Stimulated activated CD8-positive, alpha-beta memory T cell treated with anti-CD3 and anti-CD28 coated beads, Interleukin-15, amount 100 ng/mL, for 24 hours (primary cell): ENCODE measurements at places on chromosomes 3 and 15.

GRCh38 chr3:138479438-138479863 lies 45.0 kb downstream of the ESYT3 start:
- no peak for DNase-seq

GRCh38 chr3:256501-256900 lies 59.9 kb downstream of the CHL1 start:
- no peak for DNase-seq

GRCh38 chr15:89137926-89138325 lies 49.7 kb downstream of the ABHD2 start:
- no peak for DNase-seq

- DNase-seq: no peak
Measured at GRCh38 chr3:37785736-37786135, 75.9 kb upstream of the CTDSPL start.

GRCh38 chr3:16455966-16456365 lies 57.5 kb downstream of the RFTN1 start:
- DNase-seq: no peak

DNA sequence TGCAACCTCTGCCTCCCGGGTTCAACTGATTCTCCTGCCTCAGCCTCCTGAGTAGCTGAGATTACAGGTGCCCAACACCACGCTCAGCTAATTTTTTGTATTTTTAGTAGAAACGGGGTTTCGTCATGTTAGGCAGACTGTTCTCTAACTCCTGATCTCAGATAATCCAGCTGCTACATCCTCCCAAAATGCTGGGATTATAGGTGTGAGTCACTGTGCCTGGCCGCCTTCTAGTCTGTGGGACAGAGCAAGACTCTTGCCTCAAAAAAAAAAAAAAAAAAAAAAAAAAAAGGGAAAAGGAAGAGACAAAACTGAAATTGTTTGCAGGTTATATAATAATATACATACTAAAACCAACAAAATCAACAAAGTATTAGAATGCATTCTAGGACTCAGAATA lies 215.2 kb downstream of the PCCB start:
- DNase-seq: no peak

DNA sequence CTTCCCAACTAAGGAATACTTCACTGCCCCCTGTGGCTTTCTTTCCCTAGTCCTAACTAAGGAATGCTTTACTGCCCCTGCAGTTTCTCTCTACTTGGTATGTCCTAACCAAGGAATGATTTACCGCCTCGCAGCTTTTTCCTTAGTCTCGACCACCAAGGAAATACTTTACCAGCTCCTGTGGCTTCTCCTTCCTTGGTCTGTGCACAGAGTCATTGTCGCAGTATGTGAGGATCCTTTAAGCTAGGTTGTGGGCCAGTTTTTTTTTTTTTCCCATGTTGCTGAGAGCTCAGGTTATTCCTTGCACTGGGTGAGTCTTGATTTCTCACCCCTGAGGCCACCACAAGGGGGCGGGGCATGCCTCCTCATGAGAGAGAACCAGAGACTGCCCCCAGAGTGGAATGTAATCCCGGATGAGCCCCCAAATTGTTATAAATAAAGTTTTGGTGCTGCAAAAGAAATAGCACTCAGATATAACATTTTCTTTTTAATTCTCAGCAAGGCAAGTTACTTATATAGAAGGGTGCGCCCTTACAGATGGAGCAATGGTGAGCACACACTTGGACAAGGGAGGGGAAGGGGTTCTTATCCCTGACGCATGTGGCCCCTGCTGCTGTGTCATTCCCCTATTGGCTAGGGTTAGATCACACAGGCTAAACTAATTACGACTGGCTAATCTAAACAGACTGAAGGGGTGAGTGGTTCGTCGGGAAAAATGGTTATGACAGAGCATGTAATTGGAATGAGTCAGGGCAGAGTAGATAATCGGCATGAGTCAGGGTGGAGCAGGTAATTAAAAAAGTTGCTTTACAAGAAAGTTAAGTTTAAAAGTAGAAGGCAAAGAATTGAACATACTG lies 27.0 kb downstream of the NDUFB4 start:
- no peak for DNase-seq

GRCh38 chr3:6862880-6863195 lies 1.9 kb downstream of the GRM7 start:
- DNase-seq: no peak

DNA sequence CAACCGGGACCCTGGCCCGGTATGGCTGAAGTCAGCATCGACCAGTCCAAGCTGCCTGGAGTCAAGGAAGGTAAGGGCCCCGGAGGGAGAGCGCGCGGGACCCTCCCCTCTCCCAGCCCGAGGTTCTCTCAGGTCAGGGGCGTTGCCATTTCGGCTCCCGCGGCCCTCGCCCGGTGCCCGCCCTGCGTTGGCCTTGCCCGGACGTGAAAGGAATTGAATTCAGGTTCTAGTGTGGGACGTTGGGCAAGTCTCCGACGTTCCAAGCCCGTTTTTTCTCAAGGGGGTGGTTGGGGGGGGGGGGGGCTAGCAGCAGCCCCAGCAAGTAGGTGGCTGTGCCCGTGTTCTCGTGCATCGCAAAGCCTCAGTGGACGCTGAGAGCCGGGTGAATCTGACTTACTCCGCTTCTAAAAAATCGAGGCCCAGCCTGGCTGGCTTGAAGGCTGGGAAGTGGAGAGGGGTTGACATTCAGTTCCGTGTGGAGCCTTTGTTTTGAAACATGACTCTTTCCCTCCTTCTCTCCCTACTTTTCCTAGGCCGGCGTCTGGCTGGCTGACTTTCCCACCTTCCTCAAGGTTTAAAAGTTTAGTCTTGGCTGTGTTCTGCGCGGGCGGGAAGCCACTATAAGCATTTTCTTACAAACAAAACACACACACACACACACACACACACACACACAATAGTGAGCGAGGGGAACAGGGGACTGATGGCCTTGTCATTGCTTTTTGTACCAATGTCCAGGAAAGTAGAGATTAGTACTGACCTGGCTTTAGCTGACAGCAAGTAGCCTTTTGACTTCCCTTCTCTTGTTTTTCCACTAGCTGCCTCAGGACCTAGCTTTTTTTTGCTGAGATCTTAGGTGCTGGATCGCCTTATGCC lies at the start of gene UTS2B:
Gene UTS2B (minus strand): TSS at position 873 of the 876 bp plus-strand sequence. CDS start 48,337 bp downstream, outside the sequence.
- DNase-seq: no peak

DNA sequence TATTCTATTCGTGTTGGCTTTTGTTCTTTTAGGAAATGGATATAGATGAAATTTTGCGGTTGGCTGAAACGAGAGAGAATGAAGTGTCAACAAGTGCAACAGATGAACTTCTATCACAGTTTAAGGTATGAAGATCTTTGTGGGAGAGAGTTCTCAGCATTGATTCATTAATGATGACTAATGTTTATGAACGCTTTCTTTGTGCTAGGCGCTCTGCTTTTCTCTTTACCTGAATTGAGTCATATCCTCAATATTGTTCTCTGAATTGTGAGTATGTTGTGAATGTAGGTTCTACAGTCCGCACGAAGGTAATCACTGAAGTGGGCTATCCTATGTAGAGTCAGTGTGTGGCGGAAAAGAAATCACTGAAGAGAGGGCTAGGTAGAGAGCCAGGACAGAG lies 81.2 kb downstream of the CHD2 start:
- no peak for DNase-seq

GRCh38 chr15:84949845-84950569 lies 31.6 kb upstream of the PDE8A start:
- DNase-seq: no peak

DNA sequence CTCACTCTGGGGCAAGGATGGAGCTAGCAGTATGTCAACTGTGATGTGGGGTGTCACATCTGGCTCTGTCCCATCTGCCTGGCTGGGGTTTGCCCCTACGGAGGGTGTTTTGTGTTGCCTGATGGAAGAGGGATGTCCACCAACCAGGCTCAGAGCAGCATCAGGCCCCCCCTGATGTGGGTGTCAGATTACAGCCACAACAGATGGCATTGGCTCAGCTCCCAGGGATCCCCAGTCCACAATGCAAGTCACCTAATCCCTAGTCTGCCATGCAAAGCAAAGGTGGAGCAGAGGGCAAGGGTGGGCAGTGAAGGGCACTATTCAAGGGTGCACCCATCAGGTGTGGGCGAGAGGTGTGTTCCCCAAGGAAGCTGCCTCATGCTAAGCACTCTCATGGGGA lies 48.9 kb upstream of the AMOTL2 start:
- DNase-seq: no peak

DNA sequence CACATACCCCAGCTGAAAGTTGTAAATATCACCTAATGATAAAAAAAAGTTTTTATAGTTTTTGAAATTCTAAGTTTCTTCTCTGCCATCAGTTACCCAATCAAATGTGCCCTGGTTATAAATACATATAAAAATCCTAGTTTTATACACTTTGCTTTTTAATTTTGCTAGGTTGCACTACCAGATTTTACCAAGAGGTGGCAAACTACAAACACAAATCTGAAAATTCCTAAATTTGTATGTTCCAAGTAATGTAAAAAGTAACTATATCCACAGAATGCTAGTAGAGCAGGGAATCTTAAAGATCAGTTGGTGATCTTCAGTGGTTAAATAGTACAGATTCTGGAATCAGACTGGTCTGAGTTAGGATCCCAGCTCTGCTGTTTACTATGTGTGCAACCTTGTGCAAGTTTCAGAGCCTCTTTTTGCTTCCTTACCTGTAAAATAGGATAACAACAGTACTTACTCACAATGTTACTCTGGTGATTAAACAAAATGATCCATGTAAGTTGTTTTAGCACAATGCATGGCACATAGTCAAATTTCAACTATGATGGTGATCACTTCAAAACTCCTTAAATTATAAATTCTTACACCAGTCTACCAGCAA lies 11.0 kb downstream of the TRPM7 start:
- DNase-seq: no peak

- DNase-seq: no peak
Measured at GRCh38 chr3:188700918-188701317, 470.9 kb upstream of the TPRG1 start.

DNA sequence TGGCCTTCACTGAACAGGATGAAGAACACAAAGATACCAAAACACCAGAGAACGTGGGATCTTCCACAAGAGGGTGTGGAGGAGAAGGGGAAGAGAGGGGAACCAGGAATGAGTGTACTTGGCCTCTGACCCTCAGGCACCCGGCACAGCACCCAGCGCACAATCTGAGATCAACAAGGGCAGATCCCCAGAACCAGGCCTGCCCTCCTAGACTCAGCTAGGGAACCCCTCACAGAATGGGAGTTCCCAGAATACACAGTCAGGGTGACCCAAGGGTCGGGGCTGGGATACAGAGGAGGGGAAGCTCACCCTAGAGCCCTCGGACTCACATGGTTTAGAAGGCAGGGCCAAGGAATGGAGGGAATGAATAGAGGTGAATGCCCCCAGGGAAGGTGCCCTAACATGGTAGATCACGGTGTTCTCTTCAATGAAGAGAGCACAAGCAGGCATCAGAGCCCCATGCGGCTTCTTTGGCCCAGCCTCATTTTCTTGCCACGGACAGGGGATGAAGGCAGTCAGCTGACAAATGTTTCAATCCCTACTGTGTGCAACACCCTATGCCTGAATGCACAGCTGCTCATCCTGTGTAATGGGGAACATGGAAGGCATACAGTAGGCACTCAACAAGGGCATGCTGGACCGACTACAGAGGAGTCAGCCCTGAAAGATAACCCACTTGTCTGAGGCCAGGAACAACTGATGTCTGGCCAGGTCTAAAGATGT lies 13.1 kb downstream of the BMF start:
- DNase-seq: no peak

DNA sequence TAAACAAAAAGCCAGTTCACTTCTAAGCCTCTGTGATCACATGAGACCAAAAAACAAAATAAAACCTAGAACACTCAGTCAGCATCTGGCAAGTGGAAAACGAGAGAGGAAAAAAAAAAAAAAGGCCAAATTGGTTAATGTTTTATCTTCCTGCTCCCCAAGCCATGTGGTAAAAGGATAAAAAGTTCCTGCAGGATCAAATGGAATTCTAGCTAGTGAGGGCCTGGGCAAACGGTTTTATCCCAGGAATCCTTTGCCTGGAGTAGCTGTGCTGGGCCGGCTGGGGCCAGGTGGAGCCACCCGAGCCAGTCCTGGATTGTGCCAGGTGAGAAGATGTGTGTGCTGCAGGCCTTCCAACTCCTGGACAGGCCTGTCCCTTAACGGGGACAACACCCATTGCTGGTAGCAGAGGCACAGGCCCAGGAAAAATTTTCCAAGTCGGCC lies 13.2 kb downstream of the SMAD6 start:
- no peak for DNase-seq

DNA sequence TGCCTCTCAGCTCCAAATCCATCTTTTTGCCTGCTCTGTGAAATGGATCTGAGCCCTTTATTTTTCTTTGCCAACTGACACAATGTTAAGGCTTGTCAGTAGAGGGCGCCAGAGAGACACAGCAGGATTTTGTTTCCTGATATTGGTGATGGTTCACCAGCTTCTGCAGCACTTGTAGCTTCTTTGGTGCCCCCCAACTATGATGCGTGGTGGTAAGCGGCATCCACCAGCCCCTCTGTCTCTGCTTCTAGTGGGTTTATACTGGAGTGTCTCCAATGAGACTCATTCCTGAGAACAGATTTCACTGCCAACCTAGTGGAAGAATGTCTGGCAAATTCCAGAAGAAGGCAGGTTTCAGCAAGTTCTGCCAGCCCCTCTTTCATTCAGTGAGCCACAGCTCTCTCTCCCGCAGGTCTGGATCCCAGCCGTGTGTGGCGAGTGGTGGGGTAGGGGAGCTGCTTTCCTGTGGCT lies 471.9 kb upstream of the FRG2C start:
- DNase-seq: peak; percentile 14

GRCh38 chr3:192514754-192515663 lies 212.3 kb downstream of the FGF12 start:
- no peak for DNase-seq

GRCh38 chr3:107414325-107414964 lies 37.2 kb downstream of the CCDC54 start:
- DNase-seq: no peak

GRCh38 chr3:170636400-170636973 lies 50.6 kb upstream of the SLC7A14 start:
- DNase-seq: no peak

DNA sequence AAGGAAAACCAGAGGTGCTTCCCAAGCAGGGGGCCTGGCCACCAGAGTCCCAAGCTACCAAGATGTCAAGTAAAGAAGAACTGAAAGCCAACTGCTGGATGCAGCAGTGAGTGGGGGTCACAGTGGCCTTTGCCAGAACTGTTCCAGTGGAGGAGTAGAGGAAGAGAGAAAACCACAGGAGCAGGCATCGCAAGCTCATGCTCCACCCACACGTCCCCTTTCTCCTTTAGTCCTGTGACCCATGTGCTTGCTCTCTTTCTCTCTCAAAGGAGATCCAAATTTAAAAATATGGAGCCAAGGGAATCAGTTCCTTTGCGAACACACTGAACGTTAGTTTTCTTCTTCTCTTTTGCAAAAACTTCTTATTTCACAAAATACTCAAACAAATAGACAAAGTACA lies 12.4 kb upstream of the ABHD2 start:
- DNase-seq: no peak

DNA sequence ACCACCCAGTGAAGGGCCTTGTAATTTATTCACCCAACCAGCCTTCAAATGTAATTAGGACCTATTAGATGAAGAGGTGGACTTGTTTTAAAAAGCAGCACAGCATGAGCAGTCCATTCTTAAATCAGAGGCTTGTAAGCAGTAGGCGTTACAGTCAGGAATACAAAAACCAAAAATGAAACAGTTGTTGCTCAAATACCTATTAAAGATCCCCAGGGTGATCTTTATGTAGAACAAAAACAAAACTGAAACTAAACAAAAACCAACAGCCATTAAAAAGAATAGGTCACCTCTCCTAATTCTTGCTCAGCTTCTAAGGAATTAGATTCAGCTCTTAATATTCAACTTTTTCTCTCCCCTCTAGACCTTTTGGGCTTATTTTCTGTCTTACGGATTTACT lies 104.9 kb upstream of the ST8SIA2 start:
- no peak for DNase-seq
